Stimulated activated naive B cell treated with anti-CD40 and anti-IgM and Interleukin-4, amounts not matched to agents 10 μg/mL and 1 μg/mL and 100 μg/mL, for 72 hours (primary cell): ENCODE measurements at places on chromosomes 2 and 18.

DNA sequence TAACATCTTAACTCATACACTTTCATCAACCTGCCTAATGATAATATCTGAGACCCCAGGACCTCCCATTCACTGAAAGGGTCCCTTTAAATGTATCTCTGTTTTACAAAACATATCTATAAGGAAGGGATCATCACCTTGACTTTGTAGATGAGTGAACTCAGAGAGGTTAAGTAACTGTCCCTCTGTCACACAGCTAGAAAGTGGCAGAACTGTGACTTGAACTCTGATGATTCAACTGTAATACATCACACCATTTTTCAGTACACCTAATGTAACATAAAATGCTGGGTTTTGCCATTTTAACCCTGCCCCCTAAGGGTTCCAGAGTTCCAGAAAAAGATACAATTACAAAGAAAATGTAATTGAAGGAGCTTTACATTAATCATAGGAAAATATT is 234.6 kb downstream of the ZEB2 start:
- no peak overlapping the region for H3K4me3 ChIP-seq
- no peak overlapping the region for H3K27ac ChIP-seq
- H3K36me3 ChIP-seq, result peaks cover 8% of the 10 kb centered on the region
- H3K4me1 ChIP-seq, result peaks cover 2% of the 10 kb centered on the region
- no peak for DNase-seq

- no peaks in the 10 kb centered on the region for H3K4me1 ChIP-seq
- no peak overlapping the region for H3K27ac ChIP-seq
- no peak overlapping the region for H3K4me3 ChIP-seq
- no peaks in the 10 kb centered on the region for H3K36me3 ChIP-seq
- no peaks in the 10 kb centered on the region for H3K27me3 ChIP-seq
These were observed 115.8 kb downstream of the SS18 start for GRCh38 chr18:25974630-25975077.

- H3K36me3 ChIP-seq, result no peaks in the 10 kb centered on the region
- no peak for DNase-seq
- no peak overlapping the region for H3K4me3 ChIP-seq
- peaks cover 3% of the 10 kb centered on the region for H3K4me1 ChIP-seq
- H3K27me3 ChIP-seq, result peaks cover 15% of the 10 kb centered on the region
These were observed 52.7 kb downstream of the ATOH8 start for GRCh38 chr2:85806358-85807118.

DNA sequence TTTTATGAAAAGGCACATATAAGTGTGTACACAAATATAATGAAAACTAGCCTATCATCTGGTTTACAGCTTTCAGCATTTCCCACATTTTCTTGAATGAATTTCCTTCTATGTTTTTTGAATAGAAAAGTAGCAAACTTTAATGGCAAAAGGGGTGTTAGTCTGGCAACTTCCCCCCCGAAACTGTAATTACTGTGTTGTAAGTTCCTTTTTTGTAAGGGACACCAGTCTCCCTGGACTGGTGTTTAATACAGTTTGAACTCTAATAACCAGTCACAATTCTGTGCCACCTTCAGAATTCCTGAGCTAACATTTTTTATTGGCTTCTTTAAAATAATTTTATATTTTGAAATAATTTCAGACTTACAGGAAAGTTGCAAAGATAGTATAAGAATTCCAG is 94.2 kb downstream of the ACSL3 start:
- DNase-seq, result no peak
- no peak overlapping the region for H3K27ac ChIP-seq

DNA sequence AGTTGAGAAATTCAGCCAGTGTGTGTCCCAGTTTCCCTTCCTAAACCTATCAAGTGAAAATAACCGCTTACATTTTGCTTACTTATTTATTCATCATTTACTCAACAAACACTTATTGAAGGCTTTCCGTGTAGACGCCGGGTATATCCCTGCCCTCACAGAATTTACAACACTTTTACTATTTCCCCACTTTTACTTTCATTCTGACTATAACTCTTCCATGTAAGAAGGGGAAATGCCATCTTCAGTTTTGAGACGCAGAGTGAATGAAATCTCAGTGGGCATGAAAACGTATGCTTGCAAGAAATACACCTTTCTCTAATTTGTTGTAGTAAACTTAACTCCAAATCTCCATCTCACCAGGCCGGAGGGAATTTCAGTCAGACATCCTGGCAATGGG is 251.0 kb upstream of the CHAC2 start:
- peaks cover 4% of the 10 kb centered on the region for H3K27me3 ChIP-seq
- H3K36me3 ChIP-seq, result no peaks in the 10 kb centered on the region
- no peak overlapping the region for H3K27ac ChIP-seq
- DNase-seq, result no peak
- no peak overlapping the region for H3K4me3 ChIP-seq
- H3K4me1 ChIP-seq, result no peaks in the 10 kb centered on the region

DNA sequence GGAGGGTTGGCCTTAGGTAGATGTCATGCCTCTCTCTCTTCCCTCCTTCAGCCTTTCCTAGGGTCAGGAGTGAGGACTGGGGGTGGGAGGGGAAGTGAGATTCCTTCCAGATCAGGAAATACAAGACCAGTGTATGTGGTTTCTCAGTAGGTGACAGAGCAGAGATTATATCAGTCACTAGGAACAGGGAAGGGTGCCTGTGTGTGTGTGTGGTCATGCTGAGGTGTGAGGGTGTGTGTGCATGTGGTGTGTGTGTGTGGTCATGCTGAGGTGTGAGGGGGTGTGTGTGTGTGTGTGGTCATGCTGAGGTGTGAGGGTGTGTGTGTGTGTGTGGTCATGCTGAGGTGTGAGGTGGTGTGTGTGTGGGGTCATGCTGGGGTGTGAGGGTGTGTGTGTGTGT is 259.8 kb downstream of the LOXHD1 start:
- H3K4me1 ChIP-seq, result peaks cover 12% of the 10 kb centered on the region
- H3K27me3 ChIP-seq, result peaks cover 7% of the 10 kb centered on the region
- H3K36me3 ChIP-seq, result no peaks in the 10 kb centered on the region
- DNase-seq, result no peak
- H3K4me3 ChIP-seq, result no peak overlapping the region
